ENCODE measurements at places on chromosomes 6 and 20. TPM values are rescaled to one million over a fixed set of nuclear protein-coding genes. Genes with fewer than 3 reads are reported as not detected.

The MYL9 gene
- polyA plus RNA-seq, result not detected

The ENPP3 gene
- polyA plus RNA-seq, result not detected

The ARHGAP40 gene
- polyA plus RNA-seq, result not detected

DNA sequence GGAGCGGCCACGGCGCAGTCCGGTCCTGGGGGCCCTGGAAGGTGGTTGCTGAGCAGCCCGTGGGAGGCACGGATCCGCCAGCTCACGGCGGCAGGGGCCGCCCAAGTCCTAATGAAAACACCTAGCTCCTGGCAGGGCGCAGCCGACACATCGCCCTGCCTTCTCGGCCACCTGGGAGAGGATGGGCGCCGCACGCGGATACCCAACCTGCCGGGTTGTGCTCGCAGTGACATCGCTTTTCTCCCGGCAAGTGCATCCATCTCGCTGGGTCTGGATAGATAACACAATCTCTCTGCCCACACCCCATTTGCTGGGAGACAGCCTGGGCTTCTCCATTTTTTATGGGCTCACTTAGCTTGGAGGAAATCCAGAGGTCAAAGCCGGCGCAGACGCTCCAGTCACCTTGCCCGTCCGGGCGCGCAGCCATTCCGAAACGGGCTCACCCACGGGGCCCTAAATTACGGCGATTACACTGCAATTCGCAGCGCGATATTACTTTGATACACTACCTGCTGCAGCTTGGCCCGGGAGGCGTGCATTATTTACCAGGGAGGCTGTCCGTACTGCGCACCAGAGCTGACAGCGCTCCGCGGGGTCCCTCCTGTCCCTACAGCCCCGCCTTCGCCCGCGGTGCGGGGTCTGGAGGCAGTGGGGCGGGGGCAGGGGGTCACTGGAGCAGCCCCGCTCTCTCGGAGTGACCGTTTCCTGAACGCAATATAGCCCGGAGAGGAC, 36.2 kb upstream of the CCDC167 start:
- DNase-seq, result peak; percentile 77

The EDN1 gene
- 1.3 TPM for polyA plus RNA-seq

DNA sequence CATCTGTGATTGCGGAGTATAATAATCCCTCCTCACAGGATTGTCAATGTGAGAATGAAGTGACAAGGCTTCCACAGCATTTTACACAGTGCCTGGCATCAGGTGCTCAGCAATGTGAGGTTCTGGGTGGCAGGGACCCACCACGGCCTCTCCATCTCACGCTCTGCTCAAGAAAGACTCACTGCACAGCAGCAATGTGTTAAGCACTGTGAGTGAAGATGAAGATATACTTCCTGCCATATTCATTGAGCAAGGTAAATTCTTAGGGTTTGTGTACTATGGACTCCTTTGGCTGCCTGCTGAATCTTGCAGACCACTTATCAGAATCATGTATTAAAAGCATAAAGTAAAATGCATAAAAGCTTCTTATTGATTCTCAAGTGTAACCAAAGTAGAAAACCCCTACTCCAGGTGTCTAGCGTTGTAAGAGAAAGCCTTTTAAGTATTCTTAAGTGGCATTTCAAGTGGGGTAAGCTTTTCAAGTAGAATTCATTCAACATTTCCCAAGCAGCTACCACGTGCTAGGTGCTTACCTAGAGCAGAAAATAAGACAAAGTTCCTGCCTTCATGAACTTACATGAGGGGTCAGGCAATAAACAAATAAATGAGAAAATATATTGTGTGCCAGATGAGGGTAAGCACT, 17.0 kb upstream of the MEP1A start:
- DNase-seq, result no peak

- DNase-seq, result no peak
Measured at GRCh38 chr6:147950623-147950987, 392.0 kb upstream of the SASH1 start.
